Stimulated activated CD4-positive, alpha-beta T cell treated with anti-CD3 and anti-CD28 coated beads, Interleukin-15, amount 100 ng/mL, for 1 hour (primary cell): ENCODE measurements at places on chromosomes 1 and 21.
A peak's percentile ranks its signal among the peaks of the same experiment; 100 is the strongest.

DNA sequence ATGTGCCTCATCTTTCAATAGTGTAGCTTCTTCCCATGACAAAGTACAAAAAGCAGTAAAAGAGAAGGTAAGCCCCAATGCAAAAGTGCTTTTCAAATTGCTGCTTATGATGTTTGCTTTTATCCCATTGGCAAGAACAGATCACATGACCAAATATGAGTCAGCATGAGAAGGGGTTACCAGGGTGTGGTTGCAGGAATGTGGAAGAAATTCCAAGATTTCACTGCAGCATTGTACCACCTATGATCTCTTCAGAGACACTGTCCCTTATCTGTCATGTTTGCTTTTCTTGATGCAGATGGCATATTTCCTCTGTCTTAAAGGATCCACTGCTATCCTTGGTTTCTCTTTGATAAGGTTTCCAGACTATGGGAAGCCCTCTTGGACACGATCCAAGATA, 1006.9 kb upstream of the PRMT6 start:
- DNase-seq, result no peak

DNA sequence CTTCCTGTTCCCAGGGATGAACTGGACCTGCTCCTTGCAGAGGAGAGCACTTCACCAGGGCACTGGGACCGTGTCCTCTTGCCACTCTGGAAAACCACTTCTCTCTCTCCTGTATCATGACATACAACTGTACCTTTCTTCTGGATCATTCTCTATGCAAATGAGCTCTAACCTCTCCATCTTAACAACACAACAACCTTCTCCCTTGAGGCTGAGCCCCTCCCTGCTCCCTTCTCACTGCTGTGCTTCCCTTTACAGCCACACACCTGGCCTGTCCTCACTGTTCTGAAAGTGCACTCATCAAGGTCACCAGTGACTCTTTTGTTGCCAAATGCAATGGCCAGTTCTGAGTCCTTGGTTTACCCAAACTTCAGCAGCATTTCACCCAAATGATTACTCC, 54.5 kb upstream of the MRPS6 start:
- DNase-seq, result no peak

DNA sequence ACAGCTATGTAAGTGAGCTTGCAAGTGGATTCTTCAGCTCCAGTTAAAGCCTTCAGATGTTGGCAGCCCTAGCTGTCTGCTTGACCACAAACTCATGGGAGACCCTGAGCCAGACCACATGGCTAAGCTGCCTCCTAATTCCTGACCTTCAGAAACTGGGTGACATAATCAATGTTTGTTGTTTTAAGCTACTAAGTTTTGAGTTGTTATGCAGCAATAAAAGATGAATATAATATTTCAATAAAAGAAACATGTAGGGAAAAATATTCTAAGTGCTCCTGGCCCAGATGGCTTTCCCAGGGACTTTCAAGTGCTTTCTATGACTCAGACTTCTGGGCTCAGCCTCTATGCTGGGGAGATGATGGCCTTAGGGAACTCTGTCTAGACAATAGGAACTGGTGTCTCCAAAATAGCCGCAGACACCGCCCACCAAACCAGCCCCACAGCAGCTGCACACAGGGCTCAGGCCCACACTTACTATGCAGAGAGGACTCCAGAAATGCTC, 20.3 kb upstream of the AZIN2 start:
- no peak for DNase-seq

- DNase-seq, result no peak
These were observed 163.2 kb upstream of the HMCN1 start for GRCh38 chr1:185570962-185571361.

DNA sequence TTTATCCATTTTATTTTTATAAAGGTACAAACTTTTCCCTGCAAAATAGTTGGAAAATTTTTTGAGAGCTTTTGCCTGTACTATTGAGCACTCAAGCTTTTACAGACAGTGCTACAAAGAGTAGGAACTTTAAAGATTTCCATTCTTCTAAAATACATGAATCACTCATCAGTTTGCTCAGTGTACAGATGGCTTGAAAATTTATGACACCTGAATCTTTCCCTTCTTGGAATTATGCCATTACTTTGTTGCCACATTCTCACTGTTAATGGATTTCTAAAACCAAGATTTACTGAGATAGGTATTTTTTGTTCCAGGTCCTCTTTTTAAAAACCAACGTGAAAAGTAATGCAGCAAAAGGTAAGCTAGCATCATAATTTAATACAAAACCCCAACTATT, 76.0 kb downstream of the GPATCH2 start:
- DNase-seq, result no peak

DNA sequence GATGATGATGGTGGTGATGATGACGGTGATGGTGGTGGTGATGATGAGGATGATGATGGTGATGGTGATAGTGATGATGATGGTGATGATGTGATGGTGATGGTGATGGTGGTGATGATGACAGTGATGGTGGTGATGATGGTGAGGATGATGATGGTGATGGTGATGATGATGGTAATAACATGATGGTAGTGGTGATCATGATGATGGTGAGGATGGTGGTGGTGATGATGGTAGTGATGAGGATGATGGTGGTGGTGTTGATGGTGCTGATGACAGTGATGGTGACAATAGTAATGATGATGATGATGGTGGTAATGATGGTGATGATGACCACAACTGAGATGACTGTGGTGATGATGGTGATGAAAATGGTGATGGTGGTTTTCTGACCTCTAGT, 4.9 kb downstream of the ACTRT2 start:
- DNase-seq, result no peak

- no peak for DNase-seq
These were observed 252.3 kb downstream of the BRINP2 start for GRCh38 chr1:177423090-177423489.

GRCh38 chr1:72579629-72580028, 297.3 kb upstream of the NEGR1 start:
- no peak for DNase-seq

- no peak for DNase-seq
These were observed 215.6 kb downstream of the DENND1B start for GRCh38 chr1:197559655-197560054.

DNA sequence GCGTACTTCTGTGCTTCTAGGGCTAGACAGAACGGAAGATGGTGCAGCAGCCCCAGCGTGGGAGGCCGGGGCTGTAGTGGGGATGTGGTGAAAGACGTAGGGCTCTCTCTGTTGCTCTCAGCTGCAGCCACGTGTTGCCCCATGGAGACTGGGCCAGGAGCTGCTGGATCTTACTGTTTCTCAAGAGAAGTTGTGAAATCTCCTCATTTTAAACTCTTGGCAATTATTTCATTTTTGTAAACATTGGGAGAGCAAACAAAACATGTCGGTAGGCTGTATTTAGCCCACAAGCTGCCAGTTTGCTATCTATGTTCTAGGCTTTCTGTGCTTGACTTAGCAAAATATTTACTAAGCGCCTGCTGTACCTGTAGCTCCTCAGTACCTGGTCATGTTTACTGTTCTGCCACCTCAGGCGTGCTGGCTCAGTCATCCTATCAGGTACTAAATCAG, 15.9 kb upstream of the ELOA start:
- no peak for DNase-seq

- DNase-seq, result no peak
These were observed 17.4 kb downstream of the ADARB1 start for GRCh38 chr21:45091550-45092322.

DNA sequence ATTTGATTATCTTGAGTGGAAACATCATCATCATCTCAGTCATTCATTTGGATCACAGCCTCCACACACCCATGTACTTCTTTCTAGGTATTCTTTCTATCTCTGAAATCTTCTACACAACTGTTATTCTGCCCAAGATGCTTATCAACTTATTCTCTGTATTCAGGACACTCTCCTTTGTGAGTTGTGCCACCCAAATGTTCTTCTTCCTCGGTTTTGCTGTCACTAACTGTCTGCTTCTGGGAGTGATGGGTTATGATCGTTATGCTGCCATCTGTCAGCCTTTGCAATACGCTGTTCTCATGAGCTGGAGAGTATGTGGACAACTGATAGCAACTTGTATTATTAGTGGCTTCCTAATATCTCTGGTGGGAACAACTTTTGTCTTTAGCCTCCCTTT, 19.3 kb downstream of the OR10R2 start:
- DNase-seq, result no peak

- no peak for DNase-seq
These were observed 60.6 kb downstream of the NFIA start for GRCh38 chr1:61142726-61143500.

DNA sequence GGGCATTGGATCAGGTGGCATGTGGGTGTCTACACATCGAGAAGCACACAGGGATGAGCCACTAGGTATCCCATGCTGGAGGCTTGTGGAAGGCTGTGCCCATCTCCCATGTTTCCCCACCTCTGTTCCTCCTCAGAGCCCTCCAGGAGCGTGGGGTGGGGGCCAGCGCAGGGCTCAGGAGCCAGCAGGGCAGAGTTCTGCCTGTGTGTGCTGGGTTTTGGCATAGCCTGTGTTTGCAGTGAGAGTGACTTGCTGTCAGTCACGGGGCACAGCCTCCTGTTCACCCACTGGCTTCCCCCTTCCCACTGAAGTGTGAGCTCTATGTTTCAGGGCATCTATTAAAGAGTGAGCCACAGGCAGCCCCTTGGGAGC, 10.4 kb downstream of the IBA57 start:
- no peak for DNase-seq

GRCh38 chr1:185316163-185317033, 645 bp downstream of the IVNS1ABP start:
- peak; percentile 73 for DNase-seq

- no peak for DNase-seq
These were observed 107.6 kb downstream of the CCDC185 start for GRCh38 chr1:223500560-223501425.
